HFFc6 (cell line): ENCODE measurements at places on chromosomes 1 and 21.

GRCh38 chr1:28071813-28072212 is 16.6 kb downstream of the EYA3 start:
- DNase-seq = no peak

DNA sequence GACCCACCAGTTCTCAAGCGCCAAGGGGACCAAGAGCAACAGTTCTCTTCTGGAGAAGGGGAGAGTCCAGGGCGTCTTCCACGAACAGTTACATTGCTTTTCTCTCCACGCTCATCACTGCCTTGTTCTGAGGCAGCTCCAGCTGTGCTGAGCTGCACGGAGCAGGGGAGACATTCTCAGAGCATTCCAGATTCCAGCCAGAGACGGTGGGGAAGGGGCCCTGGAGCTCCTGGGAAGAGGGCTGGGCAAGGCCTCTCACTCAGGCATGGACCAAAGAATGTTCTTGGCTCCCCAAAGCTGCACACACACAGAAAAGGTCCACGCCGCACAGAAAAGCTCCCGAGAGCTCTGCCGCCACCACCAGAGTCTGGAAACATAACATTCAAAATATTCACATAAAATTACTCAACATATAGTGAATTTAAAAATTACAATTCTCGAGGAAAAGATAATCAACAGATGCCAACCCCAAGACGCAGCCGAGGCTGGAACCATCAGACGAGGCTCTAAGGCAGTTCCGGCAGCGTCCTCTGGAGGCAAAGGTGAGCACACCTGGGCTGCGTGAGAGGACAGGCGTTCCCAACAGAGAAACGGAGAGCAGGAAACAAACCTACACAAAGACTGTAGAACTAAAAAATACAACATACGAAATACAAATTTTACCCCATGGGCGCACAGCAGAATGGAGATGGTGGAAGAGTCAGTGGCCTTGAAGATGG is 40.5 kb downstream of the UBE2G2 start:
- DNase-seq = no peak

GRCh38 chr1:29974316-29974724 is 738.0 kb downstream of the PTPRU start:
- DNase-seq = peak; percentile 84

GRCh38 chr1:32184650-32185049 is 5.2 kb downstream of the TXLNA start:
- no peak for DNase-seq

GRCh38 chr1:182714546-182714945 is 30.2 kb upstream of the RGS8 start:
- no peak for DNase-seq

DNA sequence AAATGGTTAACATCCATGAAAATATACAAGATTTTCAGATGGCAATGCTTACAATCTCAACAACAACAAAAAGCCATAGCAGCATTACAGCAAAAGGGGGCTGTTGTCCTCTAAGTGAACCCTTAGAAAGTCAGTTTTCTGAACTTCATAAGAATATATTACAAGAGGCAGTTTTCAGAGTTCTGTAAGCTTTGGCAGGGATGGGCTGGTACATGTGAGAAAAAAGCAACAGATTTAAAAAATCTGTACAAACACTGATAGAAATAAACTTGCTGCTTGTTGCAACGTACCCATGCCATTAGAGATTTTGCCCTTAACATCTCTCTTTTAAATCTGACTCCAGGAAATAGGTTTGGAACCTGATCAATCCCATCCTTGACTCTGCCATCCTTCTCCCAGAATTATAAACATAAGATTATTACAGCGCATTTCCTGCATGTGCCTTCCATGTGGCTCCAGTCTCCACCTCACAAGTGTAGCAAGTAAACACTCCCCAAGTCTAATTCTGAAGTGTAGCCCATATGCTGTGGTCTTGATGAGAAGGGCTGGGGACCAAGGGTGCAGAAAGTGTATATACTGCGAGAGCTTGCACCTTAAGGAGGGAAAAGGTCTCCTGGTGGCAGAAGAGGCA is 101.4 kb upstream of the TSPAN2 start:
- DNase-seq = no peak

DNA sequence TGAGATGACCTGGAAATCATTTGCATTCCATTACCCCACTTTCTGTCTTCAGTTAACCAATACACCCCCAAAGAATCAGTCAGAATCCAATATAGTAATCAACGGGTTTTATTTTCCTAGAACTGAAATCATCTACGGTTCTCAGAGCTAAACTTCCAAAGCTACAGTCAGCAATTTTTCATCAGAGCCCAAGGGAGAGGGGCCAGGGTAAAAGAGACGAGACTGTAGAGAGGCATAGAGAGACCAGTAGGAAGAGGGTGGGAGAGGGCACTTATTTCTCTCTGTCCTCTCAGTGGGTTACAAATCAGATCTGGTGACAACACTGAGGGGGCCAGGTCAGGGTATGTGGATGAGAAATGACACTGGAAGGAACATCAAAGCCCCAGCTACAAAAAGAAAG is 1.1 kb upstream of the MRPL24 start:
- no peak for DNase-seq
